ENCODE measurements at places on chromosomes 11 and 22.

- no peak for DNase-seq
These were observed 23.9 kb upstream of the PDGFB start for GRCh38 chr22:39268645-39269044.

DNA sequence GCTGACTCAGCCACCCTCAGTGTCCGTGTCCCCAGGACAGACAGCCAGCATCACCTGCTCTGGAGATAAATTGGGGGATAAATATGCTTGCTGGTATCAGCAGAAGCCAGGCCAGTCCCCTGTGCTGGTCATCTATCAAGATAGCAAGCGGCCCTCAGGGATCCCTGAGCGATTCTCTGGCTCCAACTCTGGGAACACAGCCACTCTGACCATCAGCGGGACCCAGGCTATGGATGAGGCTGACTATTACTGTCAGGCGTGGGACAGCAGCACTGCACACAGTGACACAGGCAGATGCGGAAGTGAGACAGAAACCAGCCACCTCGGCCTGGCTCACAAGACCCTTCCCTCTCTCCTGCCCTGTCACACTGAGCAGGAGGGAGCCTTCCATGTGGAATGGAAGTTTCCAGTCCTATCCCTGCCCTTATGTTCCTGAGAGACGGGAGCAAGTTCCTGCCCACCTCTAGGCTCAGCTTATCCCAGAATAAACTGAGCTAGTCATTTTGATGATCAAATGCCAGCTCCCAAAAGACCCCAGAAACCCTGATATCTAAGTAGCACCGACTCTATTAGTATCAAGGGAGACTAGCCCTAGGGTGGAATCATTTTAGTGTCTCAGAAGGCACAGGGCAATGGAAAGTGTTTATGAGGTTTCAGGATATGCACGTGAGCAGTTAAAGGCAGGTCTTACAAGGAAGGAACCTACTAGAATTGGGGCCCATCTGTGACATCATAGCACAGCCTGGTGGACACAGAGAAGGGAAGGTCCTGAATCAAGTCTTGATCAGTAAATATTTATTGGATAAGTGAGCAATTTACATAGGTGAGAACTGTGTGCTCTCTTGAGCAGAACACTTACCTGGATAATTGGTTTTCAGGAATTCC, 6.3 kb upstream of the IGLL5 start:
- no peak for DNase-seq

DNA sequence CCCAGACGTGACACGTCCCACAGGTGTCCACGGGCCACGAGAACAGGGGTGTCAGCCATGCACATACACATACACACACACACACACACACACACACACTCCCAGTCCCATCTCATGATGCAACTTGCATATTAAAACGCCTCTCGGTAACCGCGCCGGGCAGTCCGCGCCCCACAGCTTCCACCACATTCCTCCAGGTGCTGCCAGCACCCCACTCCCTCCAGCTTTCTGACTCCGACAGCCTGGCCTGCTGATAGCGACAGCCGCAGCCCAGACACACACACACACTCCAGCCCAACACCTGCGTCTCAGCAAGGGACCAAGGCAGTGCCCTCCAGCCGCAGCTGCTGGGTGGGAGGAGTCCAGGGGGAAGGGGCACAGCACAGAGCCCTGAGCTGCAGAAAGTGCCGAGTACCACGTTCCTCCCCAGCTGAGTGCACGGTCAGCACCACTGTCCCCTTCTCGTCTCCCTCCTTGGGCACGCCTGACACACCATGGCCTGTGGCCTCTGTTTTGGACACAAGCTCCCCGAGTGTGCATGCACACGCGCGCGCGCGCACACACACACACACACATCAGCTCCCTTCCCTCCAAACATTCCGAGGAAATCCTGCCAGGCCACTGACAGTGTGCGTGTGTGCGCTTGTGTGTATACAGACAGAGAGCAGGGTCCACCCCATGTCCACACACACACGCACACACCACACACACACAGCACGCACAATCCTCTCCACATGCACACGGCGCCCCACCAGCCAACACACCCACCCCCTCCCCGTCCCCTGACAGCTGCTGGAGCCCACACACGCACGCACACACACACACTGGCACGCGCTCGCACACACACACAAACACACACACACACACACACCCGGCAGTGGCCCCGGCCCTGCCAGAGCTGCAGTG, 1.2 kb downstream of the ELFN2 start:
- DNase-seq = no peak

- peak; percentile 87 for DNase-seq
These were observed at the start of gene SMPD1 for GRCh38 chr11:6389905-6390717. Gene SMPD1 (plus strand): TSS chr11:6390474. CDS start chr11:6390599, 125 bp downstream.

- no peak for DNase-seq
These were observed 19.5 kb downstream of the TXN2 start for GRCh38 chr22:36461665-36462649.

DNA sequence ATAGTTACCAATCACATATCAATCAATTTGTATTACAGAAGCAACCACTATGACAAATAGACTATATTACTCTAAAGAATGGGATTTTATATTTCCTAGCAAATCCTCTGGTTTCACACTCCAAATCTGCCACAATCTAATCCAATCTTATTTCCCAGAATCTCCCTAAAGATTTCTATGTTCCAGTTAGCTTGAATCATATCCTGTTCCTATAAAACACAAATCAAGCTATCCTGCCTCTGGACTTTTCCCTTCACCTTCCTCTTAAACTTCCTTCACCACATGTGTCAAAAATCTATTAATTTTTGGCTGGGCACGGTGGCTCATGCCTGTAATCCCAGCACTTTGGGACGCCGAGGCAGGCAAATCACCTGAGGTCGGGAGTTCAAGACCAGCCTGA, 50.0 kb downstream of the PIK3C2A start:
- no peak for DNase-seq

DNA sequence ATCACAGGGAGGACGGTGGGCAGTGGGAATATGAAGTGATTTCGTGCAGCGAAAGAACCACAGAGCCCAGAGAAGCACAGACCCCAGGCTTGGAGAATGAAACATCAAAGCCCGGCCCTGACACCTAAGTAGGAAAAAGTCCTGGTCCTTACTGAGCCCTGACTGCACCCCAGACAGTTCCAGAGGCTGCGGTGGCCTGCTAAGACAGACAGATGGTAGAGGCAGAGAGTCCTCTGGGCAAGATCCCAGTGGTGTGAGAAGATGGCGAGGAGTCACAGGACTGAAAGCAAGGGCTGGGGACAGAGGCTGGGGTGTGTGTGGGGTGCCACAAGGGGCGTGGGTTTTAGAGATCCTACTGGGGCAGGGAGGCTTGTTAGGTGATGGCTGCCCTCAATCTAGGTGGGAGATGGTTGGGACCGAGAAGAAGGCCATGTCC, 3.7 kb downstream of the CBX6 start:
- no peak for DNase-seq

DNA sequence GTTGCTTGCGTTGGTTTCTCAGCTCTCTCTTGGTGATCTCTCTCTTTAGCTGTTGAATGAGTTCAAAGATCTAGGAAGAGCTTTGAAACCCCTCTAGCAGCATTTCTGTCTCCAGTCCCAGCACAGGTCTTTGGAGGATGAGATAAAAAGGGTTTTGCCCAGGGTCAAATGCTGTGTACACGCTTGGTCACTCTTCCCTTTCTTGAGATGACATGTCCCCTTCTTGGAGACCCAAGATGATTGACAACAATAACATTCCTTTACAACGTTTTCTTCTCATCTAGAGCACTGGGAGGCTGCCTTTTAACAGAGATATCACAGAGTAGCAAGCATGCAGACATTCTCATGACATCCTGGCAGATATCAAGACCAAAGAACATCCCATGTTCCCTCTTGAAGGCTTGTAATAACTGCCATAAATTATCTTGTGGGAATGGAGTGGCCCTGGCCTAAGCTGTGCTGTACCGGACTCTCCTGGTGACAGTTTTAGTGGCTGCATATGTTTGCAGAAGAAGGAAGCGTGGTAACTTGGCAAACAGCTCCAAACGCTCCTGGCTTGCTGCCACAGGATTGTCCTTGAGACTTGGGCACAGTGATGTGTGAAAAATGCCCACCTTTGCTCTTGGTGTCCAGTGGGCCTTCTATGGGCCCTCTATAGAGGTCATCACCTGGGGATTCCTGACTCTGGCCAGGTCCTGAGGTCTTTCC, 107.8 kb downstream of the PTPRJ start:
- DNase-seq = no peak

DNA sequence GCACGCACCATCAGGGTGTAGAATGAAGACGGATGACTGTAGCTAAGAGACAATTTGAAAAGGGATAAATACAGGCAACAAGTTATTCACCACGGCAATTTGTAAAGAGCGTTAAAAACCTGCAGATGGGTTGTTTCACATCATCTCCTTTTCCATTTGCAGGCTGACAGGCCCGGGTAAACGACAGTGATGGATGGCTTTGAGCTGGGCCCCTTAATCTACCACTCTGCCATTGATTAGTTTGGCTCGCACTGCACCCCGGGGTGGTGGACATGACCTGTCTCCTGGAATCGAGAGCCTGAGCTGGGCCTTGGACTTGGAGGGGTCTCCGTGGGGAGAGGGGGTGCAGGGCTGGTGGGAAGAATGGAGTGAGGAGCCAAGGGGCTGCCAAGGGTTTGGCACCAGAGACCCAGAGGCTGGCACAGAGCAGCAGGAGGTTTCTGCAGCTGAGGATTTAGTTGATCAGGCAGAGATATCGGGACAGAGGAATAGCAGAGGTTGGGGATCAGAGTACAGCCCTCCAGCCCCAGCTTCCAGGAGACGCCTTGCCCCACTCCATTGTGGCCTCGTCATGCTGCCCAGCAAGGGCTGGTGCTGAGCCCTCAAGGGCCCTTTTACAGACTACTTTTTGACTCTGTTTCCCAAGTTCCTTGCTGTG, 110.6 kb upstream of the NECTIN1 start:
- DNase-seq = no peak

- DNase-seq = no peak
These were observed 13.7 kb downstream of the SULT4A1 start for GRCh38 chr22:43848366-43849171.

DNA sequence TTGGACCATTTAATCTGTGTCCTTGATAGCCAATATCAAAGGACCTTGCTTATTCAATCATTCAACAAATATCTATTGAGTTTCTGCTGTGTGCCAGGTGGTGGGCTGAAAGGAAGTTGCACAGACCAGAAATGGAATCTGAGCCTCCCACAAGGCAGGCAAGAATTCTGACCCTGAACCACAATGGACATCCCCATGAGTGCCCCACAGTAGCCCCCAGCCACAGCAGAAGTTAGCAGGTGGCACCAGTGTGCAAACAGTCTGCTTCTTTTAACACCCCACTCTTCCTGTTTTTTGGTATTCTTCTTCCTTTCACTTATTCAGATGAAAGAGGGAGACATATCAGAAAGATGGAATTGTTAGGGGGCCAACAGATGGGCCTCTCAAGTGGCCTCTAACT, 12.2 kb upstream of the SERPING1 start:
- DNase-seq = no peak

GRCh38 chr11:665704-666281, 28.7 kb downstream of the DRD4 start:
- DNase-seq = no peak

GRCh38 chr11:117668321-117668751, 128.7 kb downstream of the DSCAML1 start:
- DNase-seq = no peak

GRCh38 chr11:31861011-31861410, 49.9 kb upstream of the PAX6 start:
- DNase-seq = no peak

- DNase-seq = no peak
These were observed 15.1 kb upstream of the SLC25A18 start for GRCh38 chr22:17548010-17548755.

GRCh38 chr11:105071089-105071732, 26.1 kb upstream of the CARD16 start:
- DNase-seq = no peak

DNA sequence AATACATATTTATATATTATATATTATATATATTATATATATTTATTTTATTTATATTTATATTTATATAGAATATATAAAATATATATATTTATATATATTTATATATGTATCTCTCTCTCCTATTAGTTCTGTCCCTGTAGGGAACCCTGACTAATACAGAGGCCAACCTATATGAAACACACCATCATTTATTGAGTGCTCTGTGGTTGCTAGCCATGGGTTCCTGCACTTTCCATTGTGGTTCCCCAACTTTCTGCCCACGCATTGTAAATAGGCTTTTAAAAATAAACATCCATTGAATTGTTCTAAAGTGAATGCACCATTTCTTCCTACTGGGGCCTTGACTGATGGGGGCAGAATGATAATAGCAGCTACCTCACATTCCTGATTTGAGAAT, 93.8 kb upstream of the SESN3 start:
- DNase-seq = no peak

DNA sequence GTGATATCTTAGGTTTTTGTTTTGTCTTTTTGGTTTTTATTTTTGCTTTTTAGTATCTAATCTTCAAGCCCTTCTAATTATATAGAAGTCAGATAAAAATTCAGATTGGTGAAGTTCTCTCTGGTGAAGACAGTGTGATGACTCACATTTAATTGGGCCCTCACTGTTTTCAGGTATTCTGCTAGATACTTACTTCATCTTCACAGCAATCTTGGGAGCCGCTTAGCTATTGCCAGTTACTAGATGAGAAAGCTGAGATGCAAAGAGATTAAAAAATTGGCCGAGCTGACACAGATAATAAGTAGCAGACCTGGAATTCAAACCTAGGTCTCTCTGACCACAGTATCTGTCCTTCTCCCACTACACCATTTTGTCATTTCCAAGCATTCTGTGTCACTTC, 75.0 kb downstream of the PPP2R1B start:
- DNase-seq = no peak

- no peak for DNase-seq
These were observed 179.7 kb downstream of the TBC1D22A start for GRCh38 chr22:46941968-46942798.

GRCh38 chr11:117823294-117823945, 1.1 kb downstream of the FXYD2 start:
- DNase-seq = no peak

GRCh38 chr22:37647928-37648327, 8.5 kb downstream of the SH3BP1 start:
- no peak for DNase-seq

- peak; percentile 11 for DNase-seq
These were observed 5.3 kb downstream of the OSBP start for GRCh38 chr11:59610289-59610688.

DNA sequence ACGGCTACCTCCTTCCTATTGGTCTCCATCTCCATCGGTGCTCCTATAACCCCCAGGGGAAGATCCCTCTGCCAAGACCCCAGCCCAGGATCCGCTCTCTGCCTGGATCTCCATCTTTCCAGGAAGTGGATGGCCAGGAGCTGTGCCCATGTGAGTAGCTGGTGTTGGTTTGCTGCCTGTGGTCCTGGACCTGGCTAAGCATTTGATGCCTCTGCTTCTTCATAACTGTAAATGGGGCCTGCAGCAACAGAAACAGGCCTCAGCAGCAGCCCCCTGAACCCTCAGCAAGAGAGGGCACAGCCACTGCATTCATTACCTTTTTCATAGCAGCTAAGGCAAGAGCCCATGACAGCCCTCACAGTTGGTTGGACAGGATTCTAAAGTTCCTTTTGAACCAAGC, 26.6 kb upstream of the CSNK2A3 start:
- no peak for DNase-seq

GRCh38 chr11:16194566-16194965, 161.8 kb downstream of the SOX6 start:
- no peak for DNase-seq
